ENCODE measurements at places on chromosomes 1 and 21.
A peak's percentile ranks its signal among the peaks of the same experiment; 100 is the strongest.

DNA sequence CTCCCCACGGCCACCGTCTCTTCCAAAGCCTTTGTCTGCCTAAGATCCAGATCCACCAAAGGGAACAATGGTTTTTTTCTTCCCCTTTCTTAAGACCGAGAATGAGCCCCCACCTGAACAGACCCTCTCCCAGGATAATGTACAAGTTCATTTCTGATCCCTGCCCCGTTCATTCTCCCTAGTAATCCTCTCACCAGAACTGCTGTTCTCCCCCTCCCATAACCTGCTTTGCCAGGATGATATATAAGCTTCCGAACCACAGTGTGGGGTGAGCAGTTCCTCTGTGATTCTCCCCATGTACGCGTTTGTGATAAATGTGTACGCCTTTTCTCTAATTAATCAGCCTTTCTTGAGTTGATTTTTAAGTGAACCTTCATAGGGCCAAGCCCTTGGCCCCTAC lies 4.9 kb downstream of the RD3 start:
- no peak for DNase-seq

DNA sequence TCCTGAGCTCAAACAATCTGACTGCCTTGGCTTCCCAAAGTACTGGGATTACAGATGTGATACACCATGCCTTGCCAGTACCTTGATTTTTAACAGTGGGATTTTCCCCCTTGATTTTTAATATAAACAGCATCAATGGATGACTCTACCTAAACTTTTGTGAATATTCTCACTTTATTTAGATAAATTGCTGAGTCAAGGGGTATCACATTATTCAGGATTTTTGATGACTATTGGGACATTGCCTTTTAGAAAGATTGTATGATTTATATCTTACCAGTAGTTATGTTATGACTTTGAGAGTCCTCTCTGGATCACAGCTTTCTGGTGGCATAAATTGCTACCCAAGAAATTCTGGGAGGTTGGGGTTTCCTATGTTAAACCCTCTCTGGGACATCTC lies 112.5 kb upstream of the SPAG17 start:
- DNase-seq: no peak

DNA sequence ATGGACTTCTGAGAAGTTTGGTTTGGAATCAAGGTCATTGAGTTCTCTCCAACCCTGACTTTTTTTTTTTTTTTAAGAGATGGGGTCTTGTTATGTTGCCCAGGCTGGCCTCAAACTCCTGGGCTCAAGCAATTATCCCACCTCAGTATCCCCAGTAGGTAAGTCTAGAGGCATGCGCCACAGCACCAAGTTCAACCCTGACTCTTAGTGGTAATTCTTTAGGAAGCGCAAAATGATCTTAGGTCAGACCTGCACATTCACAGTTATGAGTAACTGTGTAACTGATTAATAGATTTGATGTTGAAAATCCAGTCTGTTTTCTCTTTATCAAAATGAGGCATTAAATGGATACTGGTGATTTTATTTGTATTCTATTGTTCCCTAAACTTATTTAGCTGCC lies 95.9 kb downstream of the GREM2 start:
- DNase-seq: no peak

DNA sequence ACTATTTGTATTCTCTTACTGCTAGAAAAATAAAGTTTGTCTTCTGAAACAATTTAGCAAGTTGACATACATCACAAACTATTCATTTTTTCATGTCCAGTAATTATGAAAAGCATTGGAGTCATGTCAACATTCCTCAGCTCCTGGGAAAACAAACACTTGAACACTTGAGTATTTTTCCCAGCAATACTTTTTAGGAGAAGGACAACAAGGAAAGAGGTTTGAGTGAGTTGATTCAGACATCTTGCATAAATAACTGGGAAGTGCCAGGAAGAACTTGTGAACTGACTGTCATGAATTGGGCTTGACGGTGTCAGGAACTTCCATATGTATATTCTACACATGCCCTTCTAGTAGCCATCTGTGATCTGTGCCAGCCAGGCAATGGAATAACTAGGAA lies 195.6 kb downstream of the HMCN1 start:
- DNase-seq: peak; percentile 68

DNA sequence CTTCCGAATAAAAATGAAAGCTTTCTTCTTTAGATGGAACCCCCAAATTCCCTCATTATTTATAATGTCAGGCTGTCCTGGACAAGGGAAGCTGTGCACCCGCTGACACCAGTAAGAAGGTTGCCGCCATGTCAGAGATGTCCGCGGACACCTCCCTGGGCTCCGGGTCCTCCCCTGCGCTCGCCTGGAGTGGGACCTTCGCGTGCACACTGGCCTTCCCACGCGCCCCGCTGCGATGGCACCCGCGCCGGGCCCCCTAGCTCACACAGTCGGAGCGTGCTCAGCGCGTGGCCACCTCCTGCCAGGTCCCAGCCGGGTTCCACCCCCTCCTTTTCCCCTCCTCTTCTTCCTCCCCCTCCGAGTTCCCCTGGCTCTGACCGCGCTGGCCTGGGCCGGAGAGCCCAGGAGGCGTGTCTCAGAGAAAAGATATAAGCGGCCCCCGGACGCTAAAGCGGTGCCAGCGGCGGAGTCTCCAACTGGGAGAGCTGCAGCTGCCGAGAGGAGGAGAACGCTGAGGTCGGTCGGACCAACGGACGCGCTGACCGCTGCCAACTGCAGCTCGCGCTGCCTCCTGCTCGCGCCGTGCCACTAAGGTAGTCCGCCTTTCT lies at the start of gene G0S2:
G0S2 (plus strand) TSS at position 456 of the 608 bp plus-strand sequence. CDS start 273 bp downstream, outside the sequence.
- no peak for DNase-seq

GRCh38 chr1:61399199-61399598 lies 316.8 kb downstream of the NFIA start:
- DNase-seq: no peak

DNA sequence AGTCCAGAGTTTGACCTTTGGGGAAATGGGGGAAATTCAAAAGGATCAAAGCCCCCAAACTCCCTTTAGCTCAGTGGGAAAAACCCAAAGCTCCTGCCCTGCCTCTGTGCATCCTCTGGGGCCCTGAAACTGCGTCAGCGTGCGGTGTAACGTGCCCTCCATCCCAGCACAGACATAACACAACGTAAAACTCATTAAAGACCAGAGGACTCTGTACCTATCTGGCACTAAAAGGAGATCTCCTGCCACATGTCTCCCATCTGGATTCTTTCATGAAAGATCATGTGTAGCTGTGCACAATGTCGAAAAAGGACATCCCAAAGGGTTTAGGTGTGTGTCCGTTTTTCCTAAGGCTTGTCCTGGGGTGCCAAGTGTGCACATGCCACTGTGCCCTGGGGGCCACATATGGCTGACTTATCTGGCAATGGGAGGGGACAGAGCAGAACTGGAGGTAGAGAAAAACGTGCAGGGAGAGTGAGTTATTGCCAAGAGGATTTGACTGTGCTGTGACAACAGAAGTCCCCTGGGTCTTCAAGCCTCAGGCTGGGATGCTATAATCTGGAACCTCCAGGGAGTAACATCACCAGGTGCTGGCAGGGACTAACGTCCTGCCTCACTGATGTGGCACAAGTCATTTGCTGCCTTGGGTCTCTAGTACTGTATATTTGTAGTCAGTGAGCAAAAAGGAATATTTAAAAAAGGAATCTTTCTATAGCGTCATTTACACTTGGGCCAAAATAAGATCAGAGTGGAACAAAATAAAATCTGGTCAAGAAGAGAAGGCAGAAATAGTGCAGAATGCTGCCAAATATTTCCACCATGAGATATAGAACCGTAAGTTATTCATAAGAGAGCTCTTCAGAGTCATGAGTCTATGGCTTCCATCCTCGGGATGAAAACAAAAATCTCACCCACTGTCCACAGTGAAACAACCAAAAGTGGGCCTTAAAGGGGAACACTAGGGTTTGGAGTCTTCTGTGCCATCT lies 52.3 kb downstream of the ITPKB start:
- DNase-seq: no peak

DNA sequence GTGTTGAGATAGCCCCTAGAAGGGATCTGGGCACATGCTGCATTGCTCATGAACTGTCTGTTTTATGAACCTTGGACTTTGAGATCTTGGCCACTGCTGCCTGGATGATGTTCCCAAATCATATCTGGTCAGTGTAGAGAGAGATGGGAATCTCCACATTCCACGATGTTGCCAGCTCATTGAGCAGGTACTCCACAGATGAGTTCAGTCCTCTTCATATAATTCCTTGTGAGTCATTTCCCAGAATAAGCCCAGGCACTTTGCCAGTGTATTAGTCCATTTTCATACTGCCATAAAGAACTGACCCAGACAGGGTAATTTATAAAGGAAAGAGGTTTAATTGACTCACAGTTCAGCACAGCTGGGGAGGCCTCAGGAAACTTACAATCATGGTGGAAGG lies 254.0 kb upstream of the RUNX1 start:
- DNase-seq: peak; percentile 70

- no peak for DNase-seq
Measured at GRCh38 chr1:15277447-15277838, 30.4 kb downstream of the FHAD1 start.

Measured in endothelial cell of umbilical vein (primary cell).